ENCODE measurements at places on chromosomes 3 and 15.
A peak's percentile ranks its signal among the peaks of the same experiment; 100 is the strongest.

DNA sequence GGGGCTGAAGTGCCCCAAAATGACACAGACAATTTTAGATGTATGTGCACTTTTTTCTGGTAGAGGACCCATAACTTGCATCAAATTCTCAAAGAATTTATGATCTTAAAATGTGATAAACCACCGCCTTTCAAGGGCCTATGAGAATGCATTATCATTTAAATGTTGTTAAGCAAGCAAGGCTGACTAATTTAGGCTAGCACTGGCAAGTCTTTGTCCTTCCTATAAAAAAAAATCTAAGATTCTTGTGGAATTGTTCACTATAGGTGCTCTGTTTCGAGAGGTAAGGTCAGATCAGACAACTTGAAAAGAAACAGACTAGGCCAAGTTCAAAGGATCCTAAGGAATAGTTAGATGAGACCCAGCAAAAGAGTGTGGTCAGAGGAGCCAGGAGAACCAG, 128.9 kb upstream of the PHLDB2 start:
- no peak for DNase-seq

GRCh38 chr3:28173836-28174235, 67.6 kb upstream of the CMC1 start:
- DNase-seq, result no peak

DNA sequence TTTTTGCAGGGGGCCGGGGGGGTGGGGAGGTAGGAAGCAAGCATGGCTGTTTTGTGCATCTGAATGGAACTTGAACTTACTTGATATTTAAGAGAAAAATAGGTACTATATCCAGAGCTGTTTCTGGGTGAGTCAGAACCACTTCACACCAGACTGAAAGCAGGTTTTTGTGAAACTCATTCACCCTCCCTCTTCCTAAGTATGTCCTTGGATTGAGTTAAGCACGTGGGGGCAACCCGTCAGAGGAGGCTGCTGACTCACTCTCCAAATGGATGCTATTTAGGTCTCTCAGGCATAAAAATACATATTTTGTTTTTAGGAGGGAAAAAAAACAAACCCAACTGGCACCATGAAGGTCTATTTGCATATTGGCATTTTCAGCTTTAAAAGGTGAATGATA, 270.3 kb downstream of the RYR3 start:
- peak; percentile 43 for DNase-seq

GRCh38 chr3:152039887-152040286, 166.4 kb downstream of the SUCNR1 start:
- DNase-seq, result no peak

GRCh38 chr3:59762941-59763340, 713.1 kb upstream of the CFAP20DC start:
- DNase-seq, result no peak

GRCh38 chr3:15318661-15319060, 13.7 kb downstream of the SH3BP5 start:
- no peak for DNase-seq

DNA sequence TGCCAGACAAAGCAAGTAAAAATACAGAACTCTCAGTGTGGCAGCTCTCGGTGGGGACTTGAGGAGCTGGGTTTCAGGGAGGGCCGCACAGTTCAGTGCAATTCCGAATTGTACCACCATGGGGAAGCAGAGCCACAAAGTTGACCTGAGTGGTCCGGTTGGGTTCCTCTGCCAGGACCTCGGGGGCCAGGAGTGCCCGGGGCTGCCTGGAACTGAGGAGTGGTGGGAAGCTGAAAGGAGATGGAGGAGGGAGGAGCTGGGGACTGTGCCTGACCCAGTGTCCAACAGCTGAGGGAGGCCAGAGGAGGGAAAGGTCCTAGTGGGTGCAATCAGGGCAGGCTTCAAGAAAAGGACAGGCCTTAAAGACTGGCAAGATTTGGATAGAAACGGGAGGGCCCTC, 32.2 kb upstream of the TRH start:
- peak; percentile 57 for DNase-seq

GRCh38 chr3:139151530-139151929, 106.8 kb upstream of the PRR23C start:
- no peak for DNase-seq

GRCh38 chr3:37729119-37729518, 132.6 kb upstream of the CTDSPL start:
- DNase-seq, result peak; percentile 15

DNA sequence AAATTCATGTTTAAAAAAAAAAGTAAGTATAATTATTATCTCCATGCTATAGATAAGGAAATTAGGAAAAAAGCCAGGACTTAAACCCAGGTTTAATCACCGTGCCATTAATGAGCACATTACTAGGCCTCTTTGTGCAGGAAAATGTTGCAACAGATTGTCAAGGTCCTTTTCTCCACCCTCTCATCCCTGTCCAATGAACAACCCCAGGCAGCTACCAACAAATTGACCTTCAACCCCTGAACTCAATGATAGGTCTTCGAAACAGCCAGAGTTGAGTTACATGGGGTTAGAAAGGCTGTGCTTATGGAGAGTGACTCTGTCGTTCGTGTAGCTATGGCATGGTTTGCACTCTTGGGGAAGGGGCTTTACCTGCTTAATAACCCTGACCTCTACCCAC, 84.2 kb upstream of the CTNNB1 start:
- DNase-seq, result no peak

DNA sequence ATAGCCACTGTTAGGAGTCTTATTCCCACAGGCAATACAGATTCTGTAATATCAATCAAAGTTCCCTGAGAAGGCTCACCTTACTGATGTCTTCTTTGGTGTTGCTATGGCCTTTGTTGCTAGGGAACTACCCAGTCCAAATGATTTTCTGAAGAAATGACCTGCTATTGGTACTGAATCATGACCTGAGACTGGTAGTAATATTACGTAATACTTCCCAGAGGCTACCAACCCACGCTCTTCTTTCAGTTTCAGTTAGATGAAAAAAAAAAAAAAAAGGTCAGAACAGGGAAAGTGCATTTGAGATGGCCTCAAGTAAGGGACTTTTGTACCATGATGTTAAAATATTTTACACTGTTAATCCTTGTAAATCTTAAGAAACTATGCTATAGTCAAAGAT, 1092.5 kb upstream of the EPHA6 start:
- no peak for DNase-seq

DNA sequence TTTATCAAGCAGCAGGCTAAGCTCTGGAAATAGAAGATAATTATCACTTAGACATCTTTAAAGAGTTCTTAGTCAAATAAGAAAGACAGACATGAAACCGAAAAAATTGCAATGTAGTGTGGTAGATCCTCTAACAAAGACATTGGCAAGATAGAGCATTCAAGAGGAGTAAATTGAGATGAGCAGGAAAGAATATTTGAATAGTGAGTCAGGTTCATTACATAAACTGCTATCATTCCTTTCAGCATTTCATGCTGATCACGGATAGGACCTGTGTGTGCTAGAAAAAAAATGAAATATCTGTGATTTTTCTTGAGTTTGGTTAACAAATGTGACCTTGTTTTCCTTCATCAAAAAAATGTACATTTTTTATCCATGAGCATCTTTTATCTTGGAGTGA, 460.9 kb downstream of the OTOL1 start:
- DNase-seq, result no peak

DNA sequence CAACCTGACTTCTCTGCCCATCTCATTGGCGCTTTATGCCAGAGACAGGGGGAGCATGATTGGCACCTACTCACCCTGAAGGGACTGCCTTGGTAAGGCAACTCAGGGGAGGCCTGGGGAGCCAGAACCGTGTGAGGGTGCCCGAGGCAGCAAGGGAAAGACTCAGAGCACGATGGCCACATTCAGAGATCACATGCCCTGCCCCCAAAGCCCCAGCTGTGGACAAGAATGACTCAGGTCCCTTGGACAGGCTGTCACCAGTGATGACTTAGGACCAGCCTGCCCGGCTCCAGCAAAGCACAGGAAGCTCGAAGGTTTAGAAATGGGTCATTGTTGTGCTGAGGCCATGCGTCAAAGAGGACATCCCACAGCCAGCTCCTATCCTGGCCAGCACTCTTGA, 49.1 kb upstream of the LIMD1 start:
- peak; percentile 41 for DNase-seq

GRCh38 chr3:101144105-101144504, 150.9 kb upstream of the ABI3BP start:
- DNase-seq, result no peak

- no peak for DNase-seq
Measured at GRCh38 chr3:40035177-40035576, 225.8 kb downstream of the MYRIP start.

DNA sequence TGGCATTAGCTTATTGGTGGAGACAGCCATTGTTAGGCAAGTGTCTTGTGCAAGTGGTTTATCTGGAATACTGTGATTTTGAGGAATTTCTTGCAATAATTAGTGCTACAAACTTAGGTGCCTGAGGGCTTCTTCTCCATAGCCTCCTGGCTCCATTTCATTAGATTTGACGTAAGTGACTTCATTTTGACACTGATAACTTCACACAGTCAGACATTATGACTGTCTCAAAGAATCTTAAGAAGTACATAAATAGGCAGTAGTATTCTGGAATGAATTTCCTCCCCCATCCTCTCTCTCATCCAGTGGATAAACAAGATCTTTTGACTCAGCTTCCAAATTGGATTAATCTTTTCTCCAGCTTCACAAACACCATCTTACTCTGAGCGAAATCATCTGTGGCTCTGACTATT, 19.0 kb downstream of the ARL14 start:
- no peak for DNase-seq

- no peak for DNase-seq
Measured at GRCh38 chr15:54618120-54618519, 578.6 kb downstream of the RSL24D1 start.

DNA sequence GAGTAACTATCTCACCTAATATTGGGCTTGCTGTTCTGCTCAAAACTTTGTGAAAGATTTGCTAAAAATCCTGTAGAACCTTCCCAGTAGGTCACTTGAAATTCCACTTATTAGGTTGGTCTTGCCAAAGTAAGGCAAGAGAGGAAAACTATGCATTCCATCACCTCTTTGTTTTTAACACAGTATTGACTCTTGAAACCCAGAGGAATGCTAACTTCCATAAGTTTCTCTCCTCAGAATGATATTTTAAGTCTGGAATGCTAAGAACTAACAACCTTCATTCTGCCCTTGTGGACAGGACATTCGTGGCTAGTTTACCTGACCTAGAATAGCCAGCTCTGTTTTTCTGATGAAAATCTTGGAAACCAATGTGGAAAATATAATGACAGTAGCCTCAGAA, 154.5 kb downstream of the TMCO5A start:
- DNase-seq, result no peak

DNA sequence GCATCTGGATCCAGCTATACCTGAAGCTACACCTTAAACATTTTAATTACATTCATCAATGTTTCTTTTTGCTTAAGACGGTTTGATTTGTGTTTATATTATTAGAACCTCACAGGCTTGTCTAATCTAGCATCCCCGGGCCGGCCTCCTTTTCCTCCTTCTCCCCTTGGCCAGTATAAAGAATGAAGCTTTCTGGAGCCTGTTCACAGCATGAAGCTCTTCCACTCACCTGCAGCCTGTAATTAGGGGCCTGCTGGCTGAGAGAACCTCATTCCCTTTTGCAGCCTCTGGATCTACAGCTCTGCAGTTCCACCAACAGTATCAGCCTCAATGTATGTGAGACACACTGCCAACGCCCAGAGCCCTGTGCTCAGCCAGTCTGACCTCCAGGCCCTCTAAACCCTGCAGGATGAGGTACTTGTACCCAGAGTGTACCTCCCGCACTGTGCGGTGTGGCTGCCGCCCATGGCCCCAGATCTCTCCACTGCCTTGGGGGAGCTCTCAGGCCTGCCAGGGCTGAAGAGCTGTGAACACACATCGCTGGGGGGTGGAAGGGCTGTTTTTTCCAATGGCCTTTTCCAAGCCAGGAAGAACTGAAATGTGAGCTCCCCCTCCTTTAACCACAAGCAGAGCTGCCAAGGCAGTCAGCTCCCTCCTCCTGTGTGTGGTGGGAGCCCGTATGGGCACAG, 114.7 kb upstream of the ALDH1A3 start:
- no peak for DNase-seq

GRCh38 chr3:88147261-88147660, 2.5 kb upstream of the C3orf38 start:
- no peak for DNase-seq

GRCh38 chr15:38636597-38636996, 72.0 kb upstream of the RASGRP1 start:
- no peak for DNase-seq

GRCh38 chr3:1381647-1382036, 288.8 kb downstream of the CNTN6 start:
- no peak for DNase-seq

DNA sequence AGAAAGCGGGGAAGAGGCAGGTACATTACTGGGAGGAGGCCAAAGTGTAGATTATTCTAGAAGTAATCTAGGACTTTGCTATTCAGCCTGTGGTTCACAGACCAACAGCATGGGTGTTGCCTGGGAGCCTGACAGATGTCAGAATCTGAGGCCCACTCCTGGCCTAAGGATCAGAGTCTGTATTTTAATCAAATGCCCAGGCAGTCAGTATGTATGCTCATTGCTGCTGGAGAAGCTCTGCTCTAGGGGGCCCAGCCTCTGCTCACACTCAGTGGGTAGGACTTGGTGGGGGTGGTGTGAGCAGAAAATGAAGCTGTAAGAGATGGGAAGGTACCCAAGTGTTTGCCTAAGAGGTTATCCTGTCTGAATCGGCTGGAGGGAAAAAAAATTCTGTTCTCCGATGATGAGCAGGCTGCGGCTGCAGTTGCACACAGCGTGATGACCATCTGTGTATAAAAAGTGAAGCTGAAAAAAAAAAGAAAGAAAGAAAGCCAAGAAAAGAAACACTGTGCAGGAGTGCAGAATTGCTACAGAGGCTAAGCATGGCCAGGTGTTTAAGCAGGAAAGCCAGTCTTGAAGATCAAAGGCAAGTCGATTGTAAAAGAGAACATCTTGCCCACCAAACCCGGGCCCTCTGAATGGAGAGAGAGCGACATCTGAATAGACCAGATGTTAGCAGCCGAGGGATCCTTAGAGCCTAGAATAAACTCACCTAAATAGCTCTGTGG, 65.2 kb downstream of the EIF4E3 start:
- DNase-seq, result no peak

DNA sequence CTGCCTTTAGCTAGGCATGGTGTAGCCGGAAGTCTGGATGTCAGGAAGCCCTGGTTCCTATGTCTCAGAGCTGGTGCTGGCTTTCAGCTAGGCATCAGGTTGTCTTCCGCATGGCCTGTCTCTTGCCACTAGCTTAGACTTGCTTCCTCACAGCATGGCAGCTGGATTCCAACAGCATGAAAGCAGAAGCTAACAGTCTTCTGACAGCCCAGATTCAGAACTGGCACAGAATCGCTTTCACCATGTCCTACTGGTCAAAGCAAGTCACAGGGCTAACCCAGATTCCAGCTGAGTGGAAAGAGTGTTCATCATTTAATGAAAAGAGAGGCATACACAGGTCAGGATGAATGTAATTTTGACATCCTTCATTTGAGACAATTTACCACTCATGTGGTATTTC, 1050.5 kb downstream of the ROBO2 start:
- no peak for DNase-seq

DNA sequence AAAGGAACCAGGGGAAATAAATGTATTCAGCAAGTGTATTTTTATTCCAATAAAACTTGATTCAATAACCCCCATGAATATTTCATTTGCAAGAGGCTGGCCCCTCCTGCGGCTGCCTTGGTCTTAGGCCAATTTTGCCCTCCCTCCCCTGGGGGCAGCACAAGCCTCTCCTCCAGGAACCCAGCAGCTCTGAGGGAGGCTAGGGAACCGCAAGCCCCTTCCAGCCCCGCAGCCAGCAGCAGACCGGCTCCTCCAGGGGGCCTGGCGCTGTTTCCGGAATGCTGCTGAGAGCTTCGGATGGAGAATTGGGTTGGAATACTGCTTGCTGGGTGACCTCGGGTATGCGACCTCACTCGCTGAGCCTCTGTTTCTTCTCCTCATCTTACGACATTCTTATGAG, 150.1 kb downstream of the RAB11A start:
- no peak for DNase-seq

GRCh38 chr15:33458421-33458820, 147.7 kb downstream of the RYR3 start:
- no peak for DNase-seq

Data from RKO (cell line).